ENCODE measurements at places on chromosomes 6 and 20.

DNA sequence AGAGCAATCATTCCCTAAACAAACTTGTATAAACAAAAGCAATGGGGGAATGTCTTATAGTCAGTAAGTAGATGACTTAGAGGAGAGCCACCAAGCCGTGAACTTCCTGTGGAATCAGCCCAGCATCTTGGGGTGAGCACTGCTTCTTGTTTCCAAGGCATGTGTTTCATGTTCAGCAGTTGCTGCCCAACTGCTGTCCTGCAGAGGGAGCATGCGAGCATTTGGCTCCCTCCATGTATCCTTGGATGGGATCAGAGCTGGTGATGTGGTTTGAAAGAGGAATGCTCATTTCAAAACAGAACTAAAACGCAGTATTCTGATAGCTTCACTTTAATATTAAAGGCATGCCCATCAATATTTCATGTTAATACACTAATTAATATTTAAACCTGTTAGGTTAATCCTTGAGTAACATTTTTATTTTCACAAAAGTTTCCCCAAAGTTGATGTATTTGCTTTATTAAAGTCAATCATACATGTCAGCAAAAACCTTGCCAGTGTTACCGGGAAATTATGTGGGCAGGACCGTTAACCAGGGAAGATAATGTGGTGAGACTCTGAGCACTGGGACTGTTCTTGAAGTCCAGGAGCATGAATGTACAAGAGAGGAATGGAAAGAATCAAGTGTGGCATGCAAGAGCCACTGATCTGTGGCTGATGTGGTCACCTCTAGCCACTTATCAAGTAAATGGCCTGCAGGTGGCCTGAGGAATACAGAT lies 172.1 kb upstream of the GGTLC1 start:
- H3K36me3 ChIP-seq = no peaks in the 10 kb centered on the region
- peaks cover 1% of the 10 kb centered on the region for H3K27me3 ChIP-seq
- H3K27ac ChIP-seq = no peak overlapping the region

DNA sequence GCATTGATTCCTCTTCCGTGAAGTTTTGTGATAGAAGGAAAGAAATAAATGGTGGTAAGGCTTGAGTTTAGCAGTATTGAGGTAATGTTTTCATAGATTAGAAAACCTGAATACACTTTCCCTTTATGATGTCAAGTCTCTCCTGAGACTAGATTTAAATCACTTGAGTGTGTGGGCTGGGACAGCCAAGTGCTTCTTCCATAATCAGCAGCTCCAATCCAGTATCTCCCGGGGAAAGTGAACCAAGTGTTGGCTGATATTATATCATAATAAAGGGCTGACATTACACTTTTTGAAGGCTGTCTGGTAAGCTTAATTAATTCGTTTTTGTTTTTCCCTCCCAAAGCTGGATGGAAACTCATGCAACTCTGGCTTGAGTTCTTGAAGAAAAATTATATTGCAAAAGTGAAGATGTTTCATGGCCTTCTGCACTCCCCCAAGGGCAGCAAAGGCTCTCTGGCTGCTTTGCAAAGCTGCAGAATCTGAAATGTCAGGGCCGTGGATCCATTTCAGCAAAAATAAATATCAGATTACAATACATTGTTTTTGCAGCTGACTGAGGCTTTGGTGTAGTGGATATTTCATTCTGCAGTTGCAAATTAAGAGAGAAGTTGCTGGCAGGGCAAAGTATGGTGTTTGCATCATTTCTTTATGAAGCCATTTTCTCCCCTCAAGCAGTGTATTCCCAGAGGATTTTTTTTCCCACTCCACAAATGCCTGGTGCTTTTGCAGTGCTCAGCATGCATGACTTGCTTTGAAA lies 101.2 kb downstream of the MKKS start:
- no peak overlapping the region for H3K4me3 ChIP-seq
- H3K4me1 ChIP-seq = peaks cover 3% of the 10 kb centered on the region
- no peaks in the 10 kb centered on the region for H3K36me3 ChIP-seq

GRCh38 chr6:17159240-17159639 lies 57.4 kb downstream of the STMND1 start:
- no peak for DNase-seq
- no peaks in the 10 kb centered on the region for H3K36me3 ChIP-seq
- H3K4me3 ChIP-seq = no peak overlapping the region
- peaks cover 22% of the 10 kb centered on the region for H3K27me3 ChIP-seq

DNA sequence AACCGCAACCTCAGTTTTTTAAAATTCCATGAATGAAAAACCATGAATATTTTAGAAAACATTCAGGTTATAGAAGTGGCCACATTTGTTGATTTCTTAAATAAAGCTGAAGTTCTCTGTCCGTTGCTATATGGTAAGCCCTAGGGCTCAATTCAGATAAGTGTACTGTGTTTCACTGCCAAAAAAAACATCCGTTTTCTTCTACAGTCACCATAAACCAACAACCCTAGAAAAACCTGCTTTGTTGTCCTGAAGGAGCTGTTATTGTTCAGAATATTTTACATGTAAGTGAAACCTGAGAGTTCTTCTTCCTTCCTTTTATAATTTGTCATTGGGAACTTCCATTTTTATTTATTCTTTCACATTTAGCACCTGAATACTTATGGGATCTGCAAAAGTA lies 274.1 kb downstream of the TFAP2A start:
- H3K4me1 ChIP-seq = no peaks in the 10 kb centered on the region
- H3K27me3 ChIP-seq = no peaks in the 10 kb centered on the region
- H3K4me3 ChIP-seq = no peak overlapping the region

GRCh38 chr6:43328528-43328927 lies 19.9 kb upstream of the CRIP3 start:
- no peaks in the 10 kb centered on the region for H3K27me3 ChIP-seq
- H3K27ac ChIP-seq = no peak overlapping the region
- no peaks in the 10 kb centered on the region for H3K36me3 ChIP-seq
- H3K4me3 ChIP-seq = no peak overlapping the region

- no peak overlapping the region for H3K4me3 ChIP-seq
- DNase-seq = no peak
- H3K27ac ChIP-seq = no peak overlapping the region
- H3K4me1 ChIP-seq = no peaks in the 10 kb centered on the region
- H3K27me3 ChIP-seq = peaks cover 39% of the 10 kb centered on the region
Observed at GRCh38 chr20:51275826-51276225, 252.9 kb upstream of the KCNG1 start.

GRCh38 chr20:46900826-46901225 lies 6.2 kb downstream of the EYA2 start:
- DNase-seq = no peak
- no peaks in the 10 kb centered on the region for H3K36me3 ChIP-seq
- no peak overlapping the region for H3K27ac ChIP-seq
- H3K4me1 ChIP-seq = no peaks in the 10 kb centered on the region
- peaks cover 58% of the 10 kb centered on the region for H3K27me3 ChIP-seq

- H3K36me3 ChIP-seq = no peaks in the 10 kb centered on the region
- H3K27me3 ChIP-seq = no peaks in the 10 kb centered on the region
- peak overlapping the region; percentile 16 for H3K4me3 ChIP-seq
- no peak overlapping the region for H3K27ac ChIP-seq
Observed at GRCh38 chr6:126170978-126171382, 168.9 kb upstream of the CENPW start.

- peak overlapping the region; percentile 18 for H3K4me3 ChIP-seq
- DNase-seq = peak; percentile 40
- H3K4me1 ChIP-seq = peaks cover 61% of the 10 kb centered on the region
- no peaks in the 10 kb centered on the region for H3K27me3 ChIP-seq
Observed at GRCh38 chr6:36752187-36752885, 54.7 kb downstream of the RAB44 start.

DNA sequence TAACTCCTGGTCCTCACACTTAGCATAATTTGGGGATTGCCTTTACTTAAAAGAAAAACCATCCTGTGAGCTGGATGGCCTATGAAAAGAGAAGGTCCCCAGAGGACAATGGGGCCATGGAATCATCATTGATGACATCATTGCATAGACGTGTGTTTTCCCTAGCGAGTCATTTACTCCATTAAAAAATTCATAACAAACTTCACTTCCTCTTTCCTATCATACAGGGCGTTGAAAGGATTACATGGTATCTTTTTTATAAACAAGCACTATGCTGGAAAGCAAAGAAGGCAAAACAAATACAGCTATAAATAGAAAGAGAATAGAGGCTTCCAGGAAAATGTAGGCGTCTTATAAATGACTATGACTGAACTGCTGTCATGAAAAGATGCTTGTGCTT lies 11.3 kb upstream of the COL12A1 start:
- peaks cover 15% of the 10 kb centered on the region for H3K27me3 ChIP-seq
- H3K27ac ChIP-seq = no peak overlapping the region
- H3K4me3 ChIP-seq = no peak overlapping the region
- DNase-seq = no peak
- no peaks in the 10 kb centered on the region for H3K4me1 ChIP-seq

DNA sequence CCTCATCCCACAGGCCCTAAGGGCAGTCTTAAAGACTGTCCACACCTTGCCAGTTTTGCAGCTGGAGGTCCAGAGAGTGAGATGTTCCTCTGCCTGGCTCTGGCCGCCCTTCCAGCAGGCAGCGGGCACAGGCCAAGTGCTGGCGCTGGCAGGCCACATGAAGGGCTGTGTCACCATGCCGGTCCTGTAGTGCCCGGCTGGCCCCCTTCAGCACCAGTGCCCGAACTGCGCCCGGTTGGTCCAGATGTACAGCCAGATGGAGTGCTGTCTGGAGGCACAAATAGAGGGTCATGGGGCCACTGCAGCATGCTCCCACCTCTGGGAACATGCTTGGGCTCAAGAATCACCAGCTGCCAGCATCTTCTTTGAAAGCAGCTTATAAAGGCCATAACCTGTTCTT lies 3.8 kb downstream of the NFKBIE start:
- H3K27me3 ChIP-seq = no peaks in the 10 kb centered on the region
- peaks cover 52% of the 10 kb centered on the region for H3K4me1 ChIP-seq
- H3K27ac ChIP-seq = no peak overlapping the region
- peaks cover 47% of the 10 kb centered on the region for H3K36me3 ChIP-seq

DNA sequence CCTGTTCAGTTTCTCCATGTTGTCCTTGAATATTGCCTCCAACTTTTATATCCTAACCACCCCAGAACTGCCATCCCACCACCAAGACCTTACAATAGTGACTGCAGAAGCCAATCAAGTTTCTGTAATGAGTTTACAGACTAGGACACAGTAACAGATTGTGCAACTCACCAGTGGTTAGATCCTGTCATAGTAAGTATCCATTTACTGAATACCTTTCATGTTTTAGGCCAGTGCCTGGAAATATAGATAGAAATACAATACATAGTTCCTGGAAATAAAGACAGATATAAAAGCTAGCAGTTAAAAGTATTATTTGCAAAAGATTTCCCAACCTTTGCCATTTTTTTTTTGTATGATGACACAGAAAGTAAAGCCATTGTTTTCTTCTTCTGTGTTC lies 471.8 kb upstream of the BTBD3 start:
- H3K4me3 ChIP-seq = no peak overlapping the region
- no peaks in the 10 kb centered on the region for H3K27me3 ChIP-seq
- no peaks in the 10 kb centered on the region for H3K4me1 ChIP-seq
- no peak for DNase-seq
